ENCODE measurements at places on chromosomes 1 and 21.
A peak's percentile ranks its signal among the peaks of the same experiment; 100 is the strongest.

DNA sequence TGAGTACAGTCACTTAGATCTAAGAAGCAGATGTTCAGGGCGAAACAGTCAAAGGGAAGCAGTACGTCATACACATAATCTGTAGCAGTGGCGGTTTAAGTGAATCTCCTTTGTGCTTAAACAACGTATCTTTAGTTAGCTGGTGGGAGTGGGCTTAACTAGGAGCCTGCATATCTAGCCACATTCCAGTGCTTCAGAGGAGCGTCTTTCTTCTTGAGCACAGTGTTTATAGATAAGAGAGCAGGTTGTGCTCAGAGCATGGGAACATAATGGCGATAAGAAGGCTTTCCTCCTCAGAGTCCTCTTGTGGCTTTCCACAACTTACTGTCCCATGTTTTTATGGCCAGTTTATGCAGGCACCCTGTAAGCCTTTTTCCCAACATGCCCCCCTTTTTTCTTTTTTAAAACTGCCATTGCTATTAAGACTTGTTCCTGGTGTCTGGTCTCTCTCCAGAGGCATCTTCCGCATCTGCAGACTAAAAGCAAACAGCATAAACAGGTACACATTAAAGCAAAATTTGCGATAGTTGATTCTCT is 3.2 kb downstream of the DAP3 start:
- DNase-seq = no peak

- DNase-seq = no peak
Observed at GRCh38 chr1:226569879-226570547, 21.4 kb downstream of the STUM start.

- no peak for DNase-seq
Observed at GRCh38 chr1:34268311-34268954, 91.7 kb downstream of the C1orf94 start.

DNA sequence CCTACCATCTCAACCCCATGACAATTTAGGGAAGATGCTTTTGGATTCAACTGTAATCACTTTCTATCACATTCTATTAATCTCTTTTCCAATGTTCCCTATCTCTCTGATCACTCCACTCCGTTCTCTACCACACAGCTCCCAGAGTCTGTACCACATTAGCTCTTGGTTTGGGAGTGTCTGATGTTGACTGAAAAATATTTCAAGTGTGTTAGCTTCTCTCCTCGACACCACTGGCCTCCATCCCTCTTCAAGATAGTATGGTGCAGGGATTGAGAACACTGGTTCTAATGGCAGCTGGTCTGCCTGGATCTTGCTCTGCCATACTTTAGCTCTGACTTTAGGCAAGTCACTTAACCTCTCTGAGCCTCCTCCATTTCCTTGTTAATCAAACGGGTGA is 39.9 kb downstream of the ATP1A1 start:
- no peak for DNase-seq

GRCh38 chr1:225999912-226000337 is 782 bp upstream of the SDE2 start:
- DNase-seq = no peak

GRCh38 chr1:50208756-50209155 is 100.0 kb downstream of the ELAVL4 start:
- no peak for DNase-seq

- no peak for DNase-seq
Observed at GRCh38 chr1:15328351-15329103, 81.2 kb upstream of the EFHD2 start.

GRCh38 chr1:185699874-185700273 is 34.3 kb upstream of the HMCN1 start:
- no peak for DNase-seq

DNA sequence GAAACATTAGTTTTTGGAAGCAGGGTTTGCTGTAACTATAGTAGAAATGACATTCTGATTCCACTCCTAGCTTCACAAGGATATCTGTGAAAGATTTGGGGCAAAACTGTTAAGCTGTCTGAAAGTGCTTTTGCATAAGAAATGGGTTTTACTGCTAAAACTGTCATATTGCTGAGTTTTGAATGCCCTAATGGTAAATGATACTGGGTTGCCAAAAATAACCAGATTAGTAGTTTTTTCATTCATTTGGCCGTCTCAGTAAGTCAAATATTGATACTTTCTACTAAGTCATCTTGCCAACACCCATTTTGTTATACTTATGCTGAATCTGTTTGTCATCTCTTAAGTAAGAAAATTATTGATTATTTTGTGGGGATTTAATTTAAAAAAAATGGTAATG is 399 bp upstream of the PTPRC start:
- DNase-seq = no peak

DNA sequence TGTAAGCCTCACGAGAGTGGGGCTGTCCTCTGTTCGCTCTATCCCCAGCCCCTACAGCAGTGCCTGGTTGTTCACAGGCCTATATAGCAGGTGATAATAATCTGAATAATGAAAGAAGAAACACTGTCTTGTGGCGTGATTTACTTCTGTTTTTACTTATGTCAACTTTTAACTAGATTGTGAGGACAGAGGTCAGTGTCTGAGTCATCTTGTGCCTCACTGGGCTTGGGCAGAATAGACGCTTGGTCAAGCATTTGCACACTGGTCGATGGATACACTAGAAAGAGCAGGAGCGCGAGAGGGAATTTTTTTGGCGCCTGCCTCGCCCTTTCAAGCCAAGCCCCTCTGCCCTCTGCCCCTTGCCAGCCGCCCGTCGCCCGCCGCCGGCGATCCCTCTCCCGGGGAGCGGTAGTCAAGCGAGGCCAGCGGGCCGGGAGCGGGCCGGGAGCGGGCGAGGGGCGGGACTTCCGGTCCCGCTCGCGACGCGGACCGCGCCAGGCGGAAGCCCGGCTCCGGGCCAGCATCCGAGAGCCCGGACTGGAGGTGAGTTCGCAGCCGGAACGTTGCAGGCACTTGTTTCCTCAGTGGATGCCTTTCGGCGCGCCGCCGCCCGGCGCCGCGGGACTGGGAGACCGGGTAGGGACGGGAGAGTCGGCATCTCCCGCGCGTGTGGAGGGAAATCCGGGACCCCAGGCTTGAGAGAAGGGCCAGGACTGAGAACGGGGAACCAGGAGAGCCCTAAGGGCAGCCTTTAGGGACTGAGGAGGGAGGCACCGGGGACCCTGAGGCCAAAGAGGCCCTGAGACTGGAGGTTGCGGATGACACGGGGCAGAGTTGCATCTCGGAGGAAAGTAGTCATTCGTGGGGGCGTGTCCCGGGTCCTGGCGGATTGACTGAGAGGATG is at the start of gene DISP1:
Gene DISP1, plus strand, starts transcription at position 504 of the 904 bp plus-strand sequence. CDS start 127,785 bp downstream, outside the sequence.
- DNase-seq = peak; percentile 81

- DNase-seq = peak; percentile 13
Observed at GRCh38 chr1:9101510-9102146, 27.3 kb downstream of the GPR157 start.

GRCh38 chr1:6059866-6060265 is 14.2 kb downstream of the KCNAB2 start:
- DNase-seq = no peak

DNA sequence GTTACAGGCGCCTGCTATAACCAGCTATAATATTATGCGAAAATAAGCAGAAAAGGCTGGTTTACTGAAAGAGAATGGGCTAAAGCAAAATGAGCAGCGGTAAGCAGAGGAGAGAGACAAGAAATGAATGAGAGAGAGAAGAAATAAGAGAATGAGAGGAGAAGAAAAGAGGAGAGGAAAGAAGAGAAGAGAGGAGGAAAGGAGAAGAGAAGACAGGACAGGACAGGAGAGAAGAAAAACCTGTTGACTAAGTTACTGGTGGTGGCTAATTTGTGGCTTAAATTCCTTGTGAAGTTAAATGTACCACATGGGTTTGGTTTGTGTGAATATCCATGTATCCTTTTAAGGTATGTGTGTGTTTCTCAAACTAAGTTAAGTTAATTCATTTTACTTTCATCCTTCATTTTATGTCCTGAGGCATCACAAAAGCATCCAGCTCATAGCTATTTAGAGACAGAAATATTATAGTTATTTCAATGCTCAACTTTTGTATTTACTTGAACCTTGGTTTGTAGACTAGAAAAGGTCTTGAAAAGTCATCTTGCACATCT is 3.1 kb upstream of the DDR2 start:
- DNase-seq = no peak

GRCh38 chr1:39491146-39491921 is at the start of gene BMP8A:
BMP8A (plus strand) TSS chr1:39491636; CDS start chr1:39491992, 356 bp downstream.
- peak; percentile 82 for DNase-seq

Data from NCI-H2171 (cell line).